ENCODE measurements at places on chromosomes 3 and 15. TPM values are rescaled to one million over a fixed set of nuclear protein-coding genes. Genes with fewer than 3 reads are reported as not detected.

Gene IL17RB
- under 0.01 TPM for total RNA-seq

DNA sequence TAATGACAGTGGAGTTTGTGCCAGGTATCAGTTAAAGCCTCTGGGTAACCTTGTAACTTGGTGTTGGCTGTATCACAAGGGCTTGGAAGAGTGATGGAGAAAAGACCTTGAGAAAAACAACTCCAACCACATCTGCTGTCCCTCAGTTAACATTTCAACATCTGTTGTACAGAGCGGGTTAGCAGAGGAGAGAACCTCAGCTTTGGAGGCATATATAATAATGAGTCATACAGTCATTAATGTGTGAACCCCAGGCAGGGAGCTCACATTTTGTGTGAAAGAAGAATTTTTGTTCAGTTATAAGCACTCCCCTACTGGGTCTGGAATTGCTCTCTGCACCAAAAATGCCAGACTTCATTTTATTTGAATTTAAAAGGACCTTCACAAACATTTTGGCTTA, 439.5 kb downstream of the PDCD6IP start:
- H3K27me3 ChIP-seq: no peaks in the 10 kb centered on the region
- no peaks in the 10 kb centered on the region for H3K36me3 ChIP-seq
- DNase-seq: no peak
- H3K4me3 ChIP-seq: no peak overlapping the region

- peaks cover 23% of the 10 kb centered on the region for H3K4me1 ChIP-seq
- H3K4me3 ChIP-seq: no peak overlapping the region
- H3K36me3 ChIP-seq: peaks cover 30% of the 10 kb centered on the region
- no peak overlapping the region for H3K27ac ChIP-seq
- DNase-seq: no peak
Measured at GRCh38 chr15:78044407-78045155, 32.9 kb downstream of the TBC1D2B start.

DNA sequence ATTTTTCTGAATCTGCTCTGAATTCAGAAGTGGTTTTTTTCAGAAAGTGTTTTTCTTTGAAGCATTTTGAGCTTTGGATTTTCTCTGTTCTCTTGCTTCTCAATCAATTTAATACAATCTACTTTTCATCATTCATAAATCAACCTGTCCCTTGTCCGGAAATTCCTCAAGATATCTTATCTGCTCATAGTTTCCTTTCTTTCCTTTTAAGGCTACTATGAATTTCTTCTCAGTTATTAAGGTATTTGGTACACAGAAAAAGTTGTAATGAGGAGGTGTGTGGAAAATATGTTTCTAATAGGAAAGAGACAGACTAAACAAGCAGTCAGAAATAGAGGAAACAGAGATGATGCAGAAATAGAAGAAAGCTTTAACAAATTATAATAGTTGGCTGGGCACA, 14.4 kb downstream of the CGGBP1 start:
- no peak overlapping the region for H3K27ac ChIP-seq
- no peak overlapping the region for H3K4me3 ChIP-seq

DNA sequence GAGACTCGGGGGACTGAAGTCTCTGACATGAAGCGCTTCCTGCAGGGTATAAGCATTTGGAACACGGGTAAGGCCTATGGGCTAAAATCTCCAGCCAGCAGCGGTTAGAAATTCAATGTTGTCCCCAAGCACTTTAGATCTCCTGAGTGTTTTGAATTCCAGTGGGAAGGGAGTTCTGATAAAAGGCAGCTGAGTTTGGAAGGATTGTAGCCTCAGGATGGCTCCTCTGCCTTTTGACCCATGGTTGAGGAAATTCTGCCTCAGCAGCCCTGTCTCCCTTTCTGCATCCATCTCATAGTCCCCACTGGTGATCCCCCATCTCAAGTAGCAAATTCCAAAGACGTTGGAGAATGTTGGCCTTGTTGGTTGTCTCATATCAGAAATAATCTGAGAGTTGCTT, 24.2 kb upstream of the HACD2 start:
- H3K27ac ChIP-seq: no peak overlapping the region
- H3K4me3 ChIP-seq: no peak overlapping the region
- H3K36me3 ChIP-seq: peaks cover 25% of the 10 kb centered on the region
- DNase-seq: no peak
- H3K27me3 ChIP-seq: no peaks in the 10 kb centered on the region
- peaks cover 16% of the 10 kb centered on the region for H3K4me1 ChIP-seq
